Large intestine (tissue), 12 donors: ENCODE measurements at places on chromosomes 4 and X.

GRCh38 chrX:24355095-24355494, 5.3 kb upstream of the SUPT20HL1 start:
- no peak for DNase-seq

GRCh38 chr4:117968606-117969005, 65.7 kb upstream of the NDST3 start:
- DNase-seq: no peak

DNA sequence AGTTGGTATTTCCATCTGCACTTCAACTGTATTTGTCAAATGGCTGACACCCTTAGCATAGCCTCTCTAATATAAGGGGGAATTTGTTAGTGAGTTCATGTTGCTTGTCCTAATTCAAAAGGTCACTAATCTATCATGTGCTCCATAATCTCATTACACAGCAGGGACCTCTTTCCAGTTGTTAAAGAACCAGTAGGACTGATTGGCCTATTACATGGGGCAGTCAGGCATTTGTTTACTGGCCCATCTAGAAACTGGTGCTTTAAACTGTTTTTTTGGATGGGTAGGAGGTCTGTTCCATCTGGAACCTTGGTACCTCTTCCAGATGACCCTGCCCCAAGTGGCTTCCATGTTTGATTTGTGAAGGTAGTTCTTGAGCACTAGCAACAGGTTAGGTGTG, 11.4 kb downstream of the ANK2 start:
- DNase-seq: no peak

DNA sequence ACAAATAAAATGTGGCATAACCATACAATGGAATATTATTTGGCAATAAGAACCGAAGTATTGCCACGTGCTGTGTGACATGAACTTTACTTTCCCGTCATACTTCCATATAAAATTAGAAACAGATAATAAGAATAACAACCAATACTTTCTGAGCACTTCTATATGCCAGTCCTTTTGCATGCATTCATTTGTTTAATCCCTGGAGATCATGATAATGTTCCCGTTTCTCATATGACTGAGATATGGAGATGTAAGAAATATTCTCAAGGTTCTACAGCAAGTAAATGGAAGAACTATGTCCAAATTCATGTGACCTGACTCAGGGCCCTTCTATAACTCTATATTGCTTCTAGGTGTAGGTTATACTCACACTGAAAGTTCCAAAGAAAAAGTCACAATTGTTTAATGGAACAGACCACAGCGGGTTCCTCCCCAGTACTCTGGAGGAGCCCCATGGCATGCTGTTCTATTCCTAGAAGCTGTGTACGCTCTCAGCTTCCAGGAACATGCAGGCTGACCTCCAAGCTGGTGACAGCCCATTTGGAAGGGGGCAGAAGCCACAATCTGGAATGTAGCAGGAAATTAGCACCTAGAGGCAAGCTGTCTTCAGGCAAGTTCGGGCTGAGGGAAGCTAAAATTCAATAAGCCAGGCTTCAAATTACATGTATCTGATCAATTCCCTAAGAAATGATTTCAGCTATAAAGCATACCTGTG, 31.5 kb downstream of the QDPR start:
- DNase-seq: no peak

DNA sequence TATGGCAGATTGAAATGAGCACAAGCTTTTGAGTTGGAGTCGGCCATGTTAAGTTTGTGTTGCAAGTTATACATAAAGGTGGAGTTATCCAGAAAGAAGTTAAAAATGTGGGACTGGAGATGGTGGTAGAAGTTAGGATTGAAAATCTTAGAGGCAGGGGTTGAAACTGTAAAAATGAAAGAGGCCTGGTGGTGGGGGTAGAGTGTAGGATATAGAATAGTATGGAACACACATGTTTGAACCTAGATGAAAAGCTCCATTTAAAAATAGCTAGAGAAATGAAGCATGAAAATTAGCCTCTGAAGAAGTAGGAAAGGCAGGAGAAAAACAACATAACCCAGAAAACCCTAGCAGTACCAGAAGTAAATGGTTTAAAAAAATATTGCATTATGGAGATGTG, 131.8 kb upstream of the ENPEP start:
- no peak for DNase-seq

GRCh38 chrX:11185861-11186260, 74.7 kb downstream of the HCCS start:
- DNase-seq: no peak

DNA sequence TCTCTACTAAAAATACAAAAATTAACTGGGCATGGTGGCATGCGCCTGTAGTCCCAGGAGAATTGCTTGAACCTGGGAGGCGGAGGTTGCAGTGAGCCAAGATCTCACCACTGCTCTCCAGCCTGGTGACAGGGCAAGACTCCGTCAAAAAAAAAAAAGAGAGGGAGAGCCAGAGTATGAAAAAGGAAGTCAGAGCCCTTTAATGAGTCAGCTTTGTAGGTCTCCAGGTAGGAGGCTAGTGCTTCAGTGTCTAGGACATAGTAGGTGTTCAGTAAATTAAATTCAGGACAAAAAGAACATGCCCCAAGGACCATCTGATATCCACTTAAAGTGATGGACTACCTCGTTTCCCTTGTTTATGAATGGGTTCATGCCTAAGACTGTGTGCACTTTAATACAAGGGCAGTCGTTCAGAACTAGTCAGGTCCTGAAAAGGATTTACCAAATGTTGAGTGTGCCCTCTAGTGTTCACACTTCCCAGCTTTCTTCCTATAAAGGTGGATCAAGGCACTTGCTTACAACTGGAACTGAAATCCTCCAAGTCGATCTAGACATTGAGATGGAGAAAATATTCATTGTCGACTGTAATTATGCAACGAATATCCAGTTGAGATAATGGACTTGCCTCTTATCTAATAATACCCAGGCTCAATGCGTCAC, 29.0 kb downstream of the F9 start:
- DNase-seq: peak; percentile 4

DNA sequence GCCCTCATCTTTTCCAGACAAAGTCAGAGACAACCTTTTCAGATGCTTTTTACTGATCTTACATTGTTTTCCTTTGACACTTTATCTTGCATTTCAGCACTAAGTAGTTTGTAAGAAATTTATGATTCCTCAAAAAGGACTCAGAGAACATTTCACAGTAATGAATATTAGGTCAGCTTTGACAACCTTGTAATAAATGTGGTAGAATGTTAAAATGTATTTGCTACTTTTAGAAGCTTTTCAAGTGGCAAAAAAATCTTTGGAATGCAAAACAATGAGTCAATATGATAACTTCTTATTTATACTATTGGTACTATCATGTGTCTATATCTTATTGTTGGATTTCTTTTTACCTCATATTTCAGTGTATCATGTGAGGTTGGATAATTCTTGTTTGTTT, 146.2 kb upstream of the FAT4 start:
- DNase-seq: no peak

- DNase-seq: no peak
Measured at GRCh38 chr4:136150046-136150445, 1382.2 kb downstream of the PCDH18 start.

DNA sequence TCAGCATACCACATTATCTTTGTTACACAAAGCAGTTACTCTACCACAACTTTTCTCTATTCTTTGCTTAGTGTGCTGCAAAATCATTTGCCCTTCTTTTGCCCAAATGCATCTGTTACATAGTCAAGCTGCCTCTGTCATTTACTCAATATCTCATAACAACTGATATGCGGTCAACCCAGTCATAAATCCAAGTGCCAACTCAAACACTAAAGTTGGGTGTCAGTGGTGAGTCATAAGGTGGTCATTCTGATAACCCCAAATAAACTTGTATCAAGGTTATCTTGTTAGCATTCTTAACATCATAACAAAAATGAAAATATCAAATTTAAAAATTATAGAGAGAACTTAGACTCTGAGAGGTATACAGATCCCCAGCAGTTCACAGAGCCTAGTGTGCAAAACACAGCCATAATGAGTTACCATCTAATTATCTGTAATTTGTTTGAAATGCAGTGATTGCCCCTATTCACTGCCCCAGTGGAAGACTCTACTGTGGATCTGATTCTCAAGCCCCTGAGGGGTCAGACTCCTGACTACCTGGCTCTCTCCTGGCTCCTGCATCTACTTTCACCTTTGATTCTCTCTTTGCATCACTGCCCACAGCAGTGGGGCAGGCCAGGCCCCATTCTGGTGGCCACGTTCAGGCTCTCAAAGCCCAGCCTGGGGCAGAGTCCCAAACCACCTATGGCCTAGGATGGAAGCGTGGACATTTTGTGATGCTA, 29.2 kb downstream of the TBC1D9 start:
- no peak for DNase-seq

GRCh38 chrX:130770615-130771014, 132.4 kb downstream of the ENOX2 start:
- DNase-seq: no peak

GRCh38 chr4:29079260-29079659, 1640.9 kb upstream of the PCDH7 start:
- no peak for DNase-seq

DNA sequence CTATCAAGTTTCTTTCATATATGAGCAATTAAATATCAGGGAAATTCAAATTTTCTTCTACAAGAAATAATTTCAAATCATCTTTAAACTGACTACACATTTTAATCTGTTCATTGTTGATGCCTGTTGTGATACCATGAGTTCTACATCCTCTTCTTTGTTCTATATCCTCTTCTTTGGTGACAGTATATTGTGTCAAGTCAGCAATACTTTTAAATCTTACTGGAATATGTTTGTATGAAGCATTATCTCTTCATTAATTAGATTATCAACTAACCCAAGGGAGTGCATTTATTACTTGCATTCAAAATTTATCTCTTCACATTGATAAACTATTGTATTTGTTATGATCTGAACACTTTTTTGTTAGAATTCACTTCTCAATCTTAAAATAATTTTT, 275.0 kb upstream of the INTU start:
- DNase-seq: no peak

GRCh38 chrX:115360220-115360781, 70.8 kb downstream of the LUZP4 start:
- no peak for DNase-seq

GRCh38 chrX:69088171-69088938, 76.9 kb downstream of the PJA1 start:
- DNase-seq: no peak

DNA sequence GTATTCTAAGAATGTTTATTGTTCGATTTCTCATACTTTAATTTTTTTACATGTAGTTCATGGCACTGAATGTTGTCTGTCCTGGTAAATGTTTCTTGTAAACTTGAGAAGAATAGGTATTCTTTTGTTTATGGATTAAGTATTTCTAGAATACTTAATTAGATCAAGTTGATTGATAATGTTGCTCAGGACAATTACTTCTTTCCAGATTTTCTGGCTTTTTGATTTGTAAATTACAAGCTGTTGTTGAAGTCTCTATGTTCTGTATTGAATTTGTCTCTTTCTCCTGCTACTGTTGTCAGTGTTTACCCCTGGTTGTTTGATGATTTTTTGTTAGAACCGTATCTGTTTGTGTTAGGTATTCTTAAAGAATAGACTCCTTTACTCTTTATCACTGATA, 1720.9 kb upstream of the AGA start:
- DNase-seq: no peak

- no peak for DNase-seq
Measured at GRCh38 chrX:1536712-1537030, 314 bp downstream of the P2RY8 start.

- no peak for DNase-seq
Measured at GRCh38 chr4:114365591-114365990, 233.0 kb upstream of the UGT8 start.

- DNase-seq: no peak
Measured at GRCh38 chrX:72392042-72392441, 86.3 kb upstream of the CITED1 start.

GRCh38 chr4:74570095-74570494, 125.2 kb downstream of the AREG start:
- DNase-seq: no peak

DNA sequence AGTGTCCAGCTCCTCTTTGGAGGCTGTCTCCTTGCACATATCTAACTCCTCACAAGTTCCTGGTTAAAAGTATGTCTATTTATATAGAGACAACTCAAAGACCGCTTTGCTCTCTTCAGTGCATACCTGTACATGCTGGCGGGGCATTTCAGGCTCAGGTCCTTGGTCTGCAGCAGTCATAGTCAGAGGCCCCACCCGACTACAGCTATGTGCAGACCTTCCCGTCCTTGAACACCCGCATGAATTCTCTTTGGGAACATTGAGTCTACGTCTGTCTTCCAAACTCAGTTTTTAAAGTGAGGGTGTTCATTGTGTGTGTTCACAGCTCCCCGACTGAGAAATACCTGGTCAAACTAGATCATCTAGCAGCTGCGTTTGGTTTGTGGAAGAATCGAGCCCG, 4.2 kb downstream of the BCOR start:
- no peak for DNase-seq

- DNase-seq: no peak
Measured at GRCh38 chr4:46909078-46909477, at the start of gene COX7B2. COX7B2 (minus strand) TSS chr4:46909245; CDS start chr4:46735192, 174,053 bp downstream.

DNA sequence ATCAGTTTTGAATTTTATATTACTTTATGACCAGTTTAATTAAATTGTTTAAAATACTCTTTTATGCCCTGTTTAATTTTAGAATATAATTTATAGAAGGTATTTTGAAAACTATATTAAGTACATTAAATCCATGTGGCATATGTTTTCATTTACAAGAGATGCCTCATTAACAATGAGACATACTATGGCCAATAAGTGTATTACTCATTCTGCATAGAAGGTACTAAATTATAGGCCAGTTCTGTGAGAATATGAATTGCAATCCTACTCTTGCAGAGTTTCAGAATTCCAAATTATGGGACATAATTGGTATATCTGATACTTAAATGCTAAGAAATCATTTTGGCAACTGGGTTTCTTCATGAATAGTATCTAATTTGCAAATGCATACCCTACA, 951.1 kb downstream of the FAT4 start:
- no peak for DNase-seq

- no peak for DNase-seq
Measured at GRCh38 chr4:7699031-7699430, 240.6 kb downstream of the AFAP1 start.

- no peak for DNase-seq
Measured at GRCh38 chr4:48212165-48212564, 57.5 kb downstream of the TEC start.

GRCh38 chr4:8391071-8391470, 49.5 kb downstream of the ACOX3 start:
- no peak for DNase-seq

DNA sequence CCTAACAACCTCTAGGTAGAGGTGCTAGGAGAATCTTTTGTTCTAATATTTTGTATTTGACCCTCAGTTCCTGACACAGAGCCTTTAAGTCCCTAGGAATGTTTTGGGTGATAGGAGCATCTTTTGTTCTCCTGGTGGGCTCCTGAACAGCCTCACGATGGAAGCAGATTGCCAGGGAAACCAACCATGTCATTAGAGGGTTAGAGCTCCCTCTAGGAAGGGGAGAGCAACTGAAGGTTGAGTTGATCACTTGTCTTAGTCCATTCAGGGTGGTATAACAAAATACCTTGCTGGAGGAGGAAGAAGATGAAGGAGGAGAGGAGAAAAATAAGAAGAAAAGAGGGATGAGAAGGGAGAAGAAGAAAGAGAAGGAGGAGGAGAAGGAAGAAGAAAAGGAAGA, 9.2 kb downstream of the VCX start:
- DNase-seq: no peak
